ENCODE measurements at places on chromosomes 2 and 18. TPM values are rescaled to one million over a fixed set of nuclear protein-coding genes. Genes with fewer than 3 reads are reported as not detected.

Gene HAAO
- total RNA-seq: 4.8 TPM

Gene NEU2
- total RNA-seq: not detected

Gene TDRD15
- not detected for total RNA-seq

Gene C2orf92
- 5.0 TPM for total RNA-seq

Gene NHEJ1
- total RNA-seq: 15.4 TPM

GRCh38 chr18:80074697-80075096, 34.4 kb upstream of the ADNP2 start:
- H3K4me1 ChIP-seq: no peaks in the 10 kb centered on the region
- no peak overlapping the region for H3K4me3 ChIP-seq
- peaks cover 5% of the 10 kb centered on the region for H3K36me3 ChIP-seq

DNA sequence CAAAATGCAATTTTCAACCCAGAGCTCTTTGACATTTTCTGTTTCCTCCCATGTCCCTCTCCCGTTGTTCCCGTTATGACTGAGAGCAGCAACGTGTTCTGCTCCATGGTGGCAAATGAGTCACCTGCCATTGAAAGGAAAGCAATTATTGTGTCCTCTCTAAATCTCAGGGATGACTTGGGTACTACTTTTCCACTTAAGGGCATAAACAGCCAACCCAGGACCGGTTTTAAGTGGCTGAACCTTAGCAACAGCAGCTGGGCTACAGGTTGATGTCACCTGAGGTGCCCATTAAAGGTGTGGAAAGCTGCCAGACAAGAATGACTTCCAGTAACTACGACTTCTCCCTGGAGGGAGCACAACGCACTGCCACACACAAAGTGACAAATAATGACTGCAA, 236.8 kb downstream of the NCKAP5 start:
- DNase-seq: peak; percentile 87
- H3K36me3 ChIP-seq: no peaks in the 10 kb centered on the region
- no peak overlapping the region for H3K4me3 ChIP-seq
- H3K27me3 ChIP-seq: no peaks in the 10 kb centered on the region
- no peaks in the 10 kb centered on the region for H3K4me1 ChIP-seq

DNA sequence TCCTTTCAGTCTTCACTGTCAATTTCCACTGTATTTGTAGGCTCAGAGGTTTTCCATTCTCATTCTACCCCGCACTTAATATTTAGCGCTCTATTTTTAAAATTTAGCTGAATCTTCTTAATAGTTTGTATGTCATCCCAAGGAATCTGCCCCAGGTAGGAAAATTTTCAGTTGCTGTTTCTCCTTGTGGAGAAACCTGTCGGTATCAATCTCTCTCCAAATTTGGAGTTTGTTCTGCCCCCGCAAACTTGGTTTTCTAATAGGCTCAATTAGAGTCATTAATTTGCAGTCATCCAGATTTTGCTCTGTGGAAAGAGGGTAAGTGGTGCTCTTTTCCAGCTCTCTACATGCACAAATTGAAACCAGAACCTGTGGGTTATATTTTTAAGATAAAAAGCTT, 87.6 kb downstream of the DNAH6 start:
- H3K27ac ChIP-seq: no peak overlapping the region
- H3K27me3 ChIP-seq: no peaks in the 10 kb centered on the region
- H3K36me3 ChIP-seq: no peaks in the 10 kb centered on the region
- no peak overlapping the region for H3K4me3 ChIP-seq
- DNase-seq: no peak
- no peaks in the 10 kb centered on the region for H3K4me1 ChIP-seq

- no peak overlapping the region for H3K4me3 ChIP-seq
- no peak overlapping the region for H3K27ac ChIP-seq
- H3K4me1 ChIP-seq: peaks cover 86% of the 10 kb centered on the region
- no peak for DNase-seq
- H3K27me3 ChIP-seq: no peaks in the 10 kb centered on the region
Observed at GRCh38 chr2:160352500-160352899, 141.1 kb downstream of the RBMS1 start.

DNA sequence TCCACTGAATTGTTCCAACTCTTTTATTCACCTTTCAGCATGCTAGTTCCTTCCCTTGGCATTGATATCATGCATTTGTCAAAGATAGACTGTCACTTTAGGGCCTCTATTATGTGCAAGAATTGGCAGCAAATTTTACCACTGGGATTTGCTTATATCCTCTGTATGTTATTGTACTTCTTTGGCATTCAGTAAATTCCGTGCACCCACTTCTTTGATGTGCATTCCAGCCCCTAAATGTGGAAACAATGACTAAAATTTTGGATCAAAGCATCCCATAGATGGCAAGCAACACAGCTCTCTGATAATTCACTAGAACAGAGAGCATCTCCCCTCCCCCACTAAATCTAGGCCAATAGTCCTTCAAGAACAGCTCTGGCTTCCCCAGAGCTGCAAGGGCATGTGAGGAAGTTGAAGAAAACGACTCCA, 399.0 kb upstream of the HNRNPA3 start:
- no peak overlapping the region for H3K4me3 ChIP-seq
- no peak overlapping the region for H3K27ac ChIP-seq
- DNase-seq: no peak
- no peaks in the 10 kb centered on the region for H3K36me3 ChIP-seq

DNA sequence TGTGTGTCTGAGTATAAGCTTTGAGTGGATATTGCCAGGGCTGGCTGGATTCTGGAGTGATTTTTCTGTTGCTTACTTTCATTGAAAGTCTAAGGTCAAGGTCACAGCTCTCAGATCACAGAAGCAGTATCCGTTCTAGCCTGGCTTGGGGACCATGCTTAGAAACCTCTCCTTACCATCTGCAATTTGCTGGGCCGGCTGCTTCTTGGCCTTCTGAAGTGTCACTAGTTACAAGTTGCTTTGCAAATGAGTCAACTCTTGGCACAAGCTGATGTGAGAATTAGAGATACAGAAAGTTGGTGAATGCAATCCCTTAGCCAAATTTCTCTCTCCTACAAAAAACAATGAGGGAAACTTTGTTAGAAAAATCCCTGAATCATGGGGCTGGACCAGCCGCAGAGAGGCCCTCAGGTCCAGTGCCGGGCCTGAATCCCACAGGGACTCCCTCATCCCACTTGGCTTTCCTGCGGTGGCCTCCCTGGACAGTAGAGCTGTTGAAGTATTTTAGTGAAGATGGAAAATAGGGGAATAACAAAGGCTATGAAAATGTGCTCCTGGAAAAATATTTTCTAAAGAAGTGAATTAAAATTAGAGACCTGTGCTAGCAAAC, 92.7 kb upstream of the CNGA3 start:
- H3K4me1 ChIP-seq: peaks cover 4% of the 10 kb centered on the region
- no peak overlapping the region for H3K27ac ChIP-seq
- no peaks in the 10 kb centered on the region for H3K27me3 ChIP-seq
- no peak for DNase-seq
- no peaks in the 10 kb centered on the region for H3K36me3 ChIP-seq

- H3K27ac ChIP-seq: no peak overlapping the region
- DNase-seq: peak; percentile 74
- no peak overlapping the region for H3K4me3 ChIP-seq
Observed at GRCh38 chr2:149161481-149162225, 123.2 kb downstream of the LYPD6B start.

DNA sequence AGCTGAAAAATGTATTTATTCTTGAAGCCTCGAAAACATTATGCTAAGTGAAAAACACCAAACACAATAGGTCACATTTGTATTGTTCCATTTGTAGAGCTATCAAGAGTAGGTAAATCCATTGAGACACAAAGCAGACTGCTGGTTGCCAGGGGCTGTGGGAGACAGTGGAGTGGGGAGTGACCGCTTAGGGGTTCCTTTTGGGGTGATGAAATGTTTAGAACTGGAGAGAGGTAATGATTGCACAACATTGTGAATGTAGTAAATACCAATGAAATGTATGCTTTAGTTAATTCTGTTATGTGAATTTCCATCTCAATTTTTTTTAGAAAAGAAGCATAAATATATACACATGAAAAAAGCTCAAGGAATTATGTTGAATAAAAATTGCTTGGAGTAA, 15.8 kb downstream of the KCTD18 start:
- no peaks in the 10 kb centered on the region for H3K4me1 ChIP-seq
- H3K4me3 ChIP-seq: no peak overlapping the region
- no peaks in the 10 kb centered on the region for H3K27me3 ChIP-seq
- peak; percentile 64 for DNase-seq
- peaks cover 63% of the 10 kb centered on the region for H3K36me3 ChIP-seq
- H3K27ac ChIP-seq: no peak overlapping the region

- no peak for DNase-seq
- peaks cover 41% of the 10 kb centered on the region for H3K4me1 ChIP-seq
- no peaks in the 10 kb centered on the region for H3K27me3 ChIP-seq
- no peaks in the 10 kb centered on the region for H3K36me3 ChIP-seq
- peak overlapping the region; percentile 100 for H3K27ac ChIP-seq
Observed at GRCh38 chr2:173963323-173963816, 1.8 kb downstream of the SP3 start.

- H3K4me3 ChIP-seq: no peak overlapping the region
- H3K4me1 ChIP-seq: no peaks in the 10 kb centered on the region
- H3K36me3 ChIP-seq: no peaks in the 10 kb centered on the region
- H3K27ac ChIP-seq: no peak overlapping the region
- no peak for DNase-seq
- H3K27me3 ChIP-seq: no peaks in the 10 kb centered on the region
Observed at GRCh38 chr2:112686348-112687217, 34.2 kb upstream of the NT5DC4 start.

DNA sequence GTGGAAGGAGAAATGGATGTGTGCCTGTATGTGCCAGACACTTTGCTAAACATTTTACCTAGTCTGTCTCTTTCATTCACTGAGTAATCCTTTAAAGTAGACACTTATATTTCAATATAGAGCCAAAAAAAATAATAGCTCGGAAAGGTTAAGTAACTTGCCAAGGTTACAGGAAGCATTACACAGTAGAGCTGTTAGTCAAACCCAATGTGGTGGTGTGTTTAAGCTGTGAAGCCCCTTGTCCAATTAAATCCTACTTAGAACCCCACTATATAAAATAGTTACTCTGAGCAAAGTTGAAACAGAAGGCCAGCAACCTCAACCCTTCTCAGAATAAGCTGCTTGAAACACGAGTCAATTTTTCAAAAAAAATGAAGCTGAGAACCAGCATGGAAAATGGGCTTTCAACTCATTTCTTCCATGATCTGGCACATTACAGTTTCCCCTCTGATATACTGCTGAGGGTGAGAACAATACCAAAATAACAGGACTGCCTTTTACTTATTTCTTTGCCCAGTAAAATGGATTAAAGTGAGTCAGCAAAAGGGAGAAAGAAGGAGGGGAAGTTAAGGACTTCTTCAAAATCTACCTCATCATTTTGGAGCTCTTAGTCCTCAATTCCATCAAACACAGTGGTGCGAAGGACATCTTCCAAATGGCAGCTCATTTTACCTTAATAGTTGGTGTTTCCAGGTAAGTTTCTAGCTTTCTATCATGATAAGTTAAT, 7.9 kb downstream of the RDH14 start:
- no peak for DNase-seq
- H3K4me3 ChIP-seq: no peak overlapping the region

DNA sequence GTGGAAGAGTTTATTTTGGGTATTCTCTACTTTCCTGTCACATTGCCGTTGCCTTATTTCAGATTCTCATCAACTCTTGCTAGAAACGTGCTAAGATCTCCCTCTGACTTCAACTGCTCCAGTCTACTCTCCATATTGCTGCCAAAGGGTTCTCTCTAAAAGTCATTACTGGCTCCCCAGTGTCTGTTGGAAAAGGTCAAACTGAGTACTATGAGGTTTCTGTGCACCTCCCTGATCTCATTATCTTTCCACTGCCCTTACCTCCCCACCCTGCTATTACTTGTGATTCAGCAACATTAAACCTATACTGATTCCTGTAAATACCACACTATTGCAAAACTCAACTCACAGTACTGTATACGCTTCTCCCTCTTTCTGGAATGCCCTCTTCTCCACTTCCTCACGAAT, 1.9 kb upstream of the KRCC1 start:
- no peak overlapping the region for H3K27ac ChIP-seq
- DNase-seq: no peak
- H3K4me1 ChIP-seq: peaks cover 30% of the 10 kb centered on the region
- no peaks in the 10 kb centered on the region for H3K36me3 ChIP-seq
- no peaks in the 10 kb centered on the region for H3K27me3 ChIP-seq
- no peak overlapping the region for H3K4me3 ChIP-seq

DNA sequence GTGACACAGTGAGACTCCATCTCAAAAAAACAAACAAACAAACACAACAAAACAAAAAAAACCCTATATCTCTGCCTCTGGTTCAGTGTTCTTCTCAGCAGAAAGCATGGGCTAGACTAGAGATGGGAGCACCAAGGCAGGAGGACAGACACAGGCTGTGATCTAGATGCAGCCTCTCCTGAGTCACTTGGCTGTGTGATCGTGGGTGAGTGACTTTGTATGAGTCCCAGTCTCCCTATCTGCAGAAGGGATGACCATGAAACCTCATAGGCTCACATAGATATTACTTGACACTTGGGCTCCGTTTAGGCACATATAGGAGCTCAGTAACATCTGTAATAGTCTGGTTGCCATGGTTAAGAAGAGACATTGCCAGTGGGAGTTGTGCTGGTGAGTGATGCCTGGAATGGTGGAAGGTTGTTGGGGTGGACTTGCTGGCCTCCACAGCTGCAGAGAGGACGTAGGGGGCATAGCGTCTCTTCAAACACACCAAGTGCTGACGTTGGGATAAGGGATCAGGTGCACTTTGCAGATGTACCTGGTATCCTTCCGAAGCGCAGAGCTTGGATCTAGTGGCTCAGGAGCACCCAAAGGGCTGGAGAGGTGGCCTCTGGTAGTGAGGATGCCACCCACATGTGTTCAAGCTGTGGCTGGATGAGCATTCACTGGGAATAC, 318.9 kb upstream of the HS6ST1 start:
- no peaks in the 10 kb centered on the region for H3K36me3 ChIP-seq
- H3K4me3 ChIP-seq: no peak overlapping the region
- no peaks in the 10 kb centered on the region for H3K4me1 ChIP-seq
- DNase-seq: peak; percentile 74
- no peaks in the 10 kb centered on the region for H3K27me3 ChIP-seq
- no peak overlapping the region for H3K27ac ChIP-seq

GRCh38 chr2:189249171-189249570, 69.6 kb upstream of the COL5A2 start:
- no peak for DNase-seq
- H3K27ac ChIP-seq: no peak overlapping the region
- peaks cover 24% of the 10 kb centered on the region for H3K4me1 ChIP-seq
- no peaks in the 10 kb centered on the region for H3K27me3 ChIP-seq

DNA sequence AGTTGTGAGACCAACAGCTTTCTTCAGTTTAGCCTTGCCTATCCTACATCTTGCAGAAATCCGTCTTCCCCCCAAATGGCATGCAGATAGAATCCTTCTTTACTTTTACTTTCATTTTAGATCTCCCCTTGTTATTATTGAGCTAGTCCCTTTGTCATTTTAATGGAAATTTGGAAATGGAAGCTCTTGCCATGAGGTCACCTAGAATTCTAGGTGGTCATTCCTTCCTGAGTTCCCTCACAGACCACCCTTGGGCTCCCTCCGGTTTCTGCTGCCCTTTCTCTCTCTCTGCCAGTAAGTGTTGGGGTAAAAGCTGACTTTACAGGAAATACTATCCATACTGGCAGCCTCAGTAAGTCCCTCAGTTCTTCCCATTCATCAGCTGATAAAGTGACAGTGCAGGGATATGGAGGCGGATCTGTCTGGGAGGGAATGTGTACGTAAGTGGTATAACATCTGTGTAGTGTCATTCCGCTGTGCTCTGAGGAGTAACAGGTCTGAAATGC, 30.2 kb downstream of the ARHGAP25 start:
- H3K4me3 ChIP-seq: peak overlapping the region; percentile 25
- H3K4me1 ChIP-seq: peaks cover 29% of the 10 kb centered on the region
- no peaks in the 10 kb centered on the region for H3K36me3 ChIP-seq
- peak; percentile 60 for DNase-seq
